ENCODE measurements at places on chromosomes 2 and 18.

DNA sequence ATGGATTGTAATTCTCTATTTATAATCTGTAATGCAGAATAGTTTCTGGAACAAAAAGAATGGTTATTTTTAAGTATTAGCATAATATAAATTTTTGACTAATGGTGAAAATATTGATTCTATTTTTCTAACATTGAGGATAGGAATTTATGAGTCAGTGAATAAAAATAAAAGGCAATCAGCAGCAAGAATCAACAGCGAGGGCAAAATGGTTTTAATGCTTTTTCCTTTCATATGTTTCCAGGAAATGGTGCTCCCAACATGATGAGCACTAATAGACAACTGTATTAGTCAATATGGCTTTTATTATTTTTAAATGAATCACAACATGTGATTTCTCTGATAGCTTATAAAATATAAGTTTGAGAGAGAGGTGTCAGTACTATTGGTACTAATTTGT lies 90.7 kb upstream of the TFPI start:
- no peak for DNase-seq

GRCh38 chr2:63767307-63767706 lies 74.4 kb upstream of the UGP2 start:
- no peak for DNase-seq

GRCh38 chr2:188091220-188091619 lies 200.5 kb upstream of the GULP1 start:
- no peak for DNase-seq

DNA sequence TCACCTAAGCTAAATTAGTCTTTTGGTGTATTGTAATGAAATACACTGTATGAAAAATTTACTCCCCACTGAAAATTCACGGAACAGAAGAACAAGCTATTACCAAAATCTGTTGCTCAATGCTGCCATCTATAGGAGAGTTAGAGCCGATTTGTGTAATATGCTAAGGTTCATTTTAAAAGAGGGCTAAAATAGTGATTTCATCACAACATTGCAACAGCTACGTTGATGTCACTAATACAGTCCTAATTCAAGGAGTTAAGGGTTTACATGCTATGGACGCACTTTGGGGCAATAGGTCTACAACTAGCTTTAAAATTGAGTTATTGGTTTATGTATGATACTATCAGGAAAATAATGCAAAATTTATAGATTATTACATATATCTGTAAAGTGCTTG lies 3.0 kb upstream of the IRS1 start:
- no peak for DNase-seq

GRCh38 chr2:37412231-37412630 lies 67.8 kb downstream of the QPCT start:
- DNase-seq = no peak

DNA sequence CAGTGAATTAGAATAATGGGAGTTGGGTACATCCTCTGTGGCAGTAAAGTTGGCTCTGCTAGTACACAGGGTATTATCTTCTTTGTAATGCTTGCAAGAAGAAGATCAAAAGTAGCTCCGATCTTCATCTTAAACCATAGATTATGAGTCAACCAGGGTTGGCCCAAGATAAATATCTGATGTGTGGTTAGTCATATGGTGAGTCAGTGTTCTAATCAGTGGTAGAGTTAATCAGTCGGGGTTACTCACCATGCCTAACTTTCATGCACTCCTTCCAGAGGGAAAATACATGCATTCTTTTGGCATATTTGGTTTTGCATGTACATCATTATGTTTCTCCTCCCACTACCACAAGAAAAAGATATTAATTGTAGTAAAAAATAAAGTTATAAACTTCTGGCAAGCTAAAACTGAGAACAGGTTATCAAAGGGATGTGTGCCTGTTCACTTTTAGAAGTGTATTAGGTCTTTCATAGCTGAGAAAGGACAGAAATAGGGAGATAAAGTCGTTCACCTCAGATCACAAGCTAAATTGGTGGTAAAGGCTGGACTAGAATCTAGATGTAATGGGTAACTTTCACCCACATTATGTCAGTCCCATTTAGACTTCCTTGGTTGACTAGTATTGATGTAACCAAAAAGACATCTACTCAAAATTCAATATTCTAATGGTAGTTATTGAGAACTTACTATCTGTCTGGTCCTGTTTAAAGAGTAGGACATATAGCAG lies 684.4 kb downstream of the IRS1 start:
- no peak for DNase-seq

GRCh38 chr18:46293742-46294181 lies 189.6 kb downstream of the HAUS1 start:
- no peak for DNase-seq

DNA sequence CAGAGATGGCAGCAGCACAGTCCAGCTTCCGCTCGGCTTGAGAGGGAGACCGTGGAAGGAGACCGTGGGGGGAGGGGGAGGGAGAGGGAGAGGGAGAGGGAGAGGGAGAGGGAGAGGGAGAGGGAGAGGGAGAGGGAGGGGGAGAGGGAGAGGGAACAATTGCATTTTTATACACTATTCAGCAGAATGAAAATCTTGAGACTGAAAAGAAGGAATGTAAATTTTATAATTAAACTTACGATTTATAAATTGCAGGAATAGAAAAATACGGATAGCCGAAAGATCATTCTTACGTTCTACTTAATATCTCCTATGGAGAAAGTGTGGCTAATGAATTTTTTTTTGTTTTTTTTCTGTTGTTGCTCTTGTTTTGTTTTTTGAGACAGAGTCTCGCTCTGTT lies 12.5 kb upstream of the COLEC12 start:
- DNase-seq = no peak

GRCh38 chr2:10720947-10721395 lies 459 bp upstream of the ATP6V1C2 start:
- DNase-seq = no peak

DNA sequence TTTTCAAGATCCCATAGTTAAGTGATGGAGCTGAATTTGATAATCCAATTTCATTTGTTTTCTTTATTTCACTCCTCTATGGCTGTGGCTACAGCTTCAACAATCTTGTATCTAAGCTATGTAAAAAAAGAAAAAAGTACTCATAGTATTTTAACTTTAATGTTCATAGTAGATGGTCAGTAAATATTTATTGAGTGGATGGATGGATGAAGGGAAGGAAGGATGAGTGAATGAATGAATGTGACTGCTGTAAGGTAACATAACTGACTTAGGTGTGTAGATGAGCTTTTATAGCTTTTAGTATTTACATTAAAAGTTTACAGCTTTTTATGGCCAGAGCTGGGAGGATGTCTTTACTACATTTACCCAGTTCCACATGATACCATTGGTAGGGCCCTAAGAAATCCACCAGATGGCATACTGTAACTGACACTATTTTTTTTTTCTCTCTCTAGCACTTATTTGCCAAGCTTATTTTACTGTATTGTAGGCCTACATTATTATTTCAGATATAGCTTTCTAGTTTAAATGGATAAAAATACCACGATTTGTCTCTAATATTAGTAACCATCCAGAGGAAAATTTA lies 13.4 kb upstream of the HRH4 start:
- no peak for DNase-seq

DNA sequence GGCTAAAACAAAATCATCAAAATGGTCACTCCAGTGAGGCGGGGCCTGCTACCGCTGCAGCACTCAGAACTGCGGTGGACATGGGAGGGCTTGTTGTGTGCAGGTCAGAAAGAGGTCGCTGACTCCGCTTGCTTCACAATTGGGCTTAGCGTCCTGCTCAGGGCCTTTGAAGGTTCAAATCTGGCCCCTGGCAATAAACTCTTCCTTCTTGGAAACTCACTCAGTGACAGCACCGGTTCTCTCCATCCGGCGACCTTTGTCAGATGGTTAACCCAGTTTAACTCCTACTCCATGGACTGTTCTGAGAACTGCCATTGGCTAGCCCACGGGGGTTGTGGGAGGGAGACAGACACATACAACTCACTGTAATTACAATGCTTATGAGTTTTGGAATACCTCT lies 29.0 kb upstream of the LAPTM4A start:
- no peak for DNase-seq

DNA sequence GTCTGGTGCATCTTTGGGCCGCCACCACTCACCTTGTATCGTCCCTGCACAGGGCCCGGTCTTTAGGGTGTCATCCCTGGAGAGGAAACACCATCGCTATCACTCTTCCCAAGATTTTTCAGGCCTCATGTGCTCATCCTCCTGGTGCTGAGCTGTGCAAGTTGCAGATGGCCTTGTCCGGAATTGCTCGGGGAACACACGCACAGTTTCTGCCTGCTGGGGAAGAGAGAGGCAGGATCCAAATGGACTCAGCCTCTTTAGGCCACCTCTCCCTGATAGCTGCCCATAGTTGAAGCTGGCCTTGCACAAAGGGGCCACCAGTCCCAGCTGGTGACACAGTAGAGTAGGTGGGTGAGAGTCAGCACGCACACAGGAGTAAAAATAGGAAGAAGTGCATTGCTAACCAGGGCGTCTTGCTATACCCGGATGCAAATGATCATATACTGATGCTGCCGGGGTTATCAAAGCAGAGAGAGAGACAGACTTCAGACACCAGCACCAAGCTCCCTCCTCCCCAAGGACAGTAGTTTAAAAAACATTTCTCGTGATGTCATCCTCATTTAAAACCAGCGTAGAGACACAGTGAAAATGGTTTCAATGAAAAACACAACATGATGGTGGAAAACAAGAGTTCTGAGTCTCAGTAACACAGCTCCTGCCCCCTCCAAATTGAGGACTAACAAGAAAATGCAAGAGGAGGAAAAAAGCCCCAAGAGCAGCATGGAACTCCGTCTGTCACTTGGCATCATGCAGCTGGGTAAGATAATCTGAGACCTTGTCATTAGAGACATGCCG lies 147.5 kb upstream of the NCK2 start:
- no peak for DNase-seq

- no peak for DNase-seq
Observed at GRCh38 chr2:176133389-176133788, 3.9 kb downstream of the HOXD8 start.

- DNase-seq = no peak
Observed at GRCh38 chr2:215697003-215697402, 261.1 kb upstream of the FN1 start.

DNA sequence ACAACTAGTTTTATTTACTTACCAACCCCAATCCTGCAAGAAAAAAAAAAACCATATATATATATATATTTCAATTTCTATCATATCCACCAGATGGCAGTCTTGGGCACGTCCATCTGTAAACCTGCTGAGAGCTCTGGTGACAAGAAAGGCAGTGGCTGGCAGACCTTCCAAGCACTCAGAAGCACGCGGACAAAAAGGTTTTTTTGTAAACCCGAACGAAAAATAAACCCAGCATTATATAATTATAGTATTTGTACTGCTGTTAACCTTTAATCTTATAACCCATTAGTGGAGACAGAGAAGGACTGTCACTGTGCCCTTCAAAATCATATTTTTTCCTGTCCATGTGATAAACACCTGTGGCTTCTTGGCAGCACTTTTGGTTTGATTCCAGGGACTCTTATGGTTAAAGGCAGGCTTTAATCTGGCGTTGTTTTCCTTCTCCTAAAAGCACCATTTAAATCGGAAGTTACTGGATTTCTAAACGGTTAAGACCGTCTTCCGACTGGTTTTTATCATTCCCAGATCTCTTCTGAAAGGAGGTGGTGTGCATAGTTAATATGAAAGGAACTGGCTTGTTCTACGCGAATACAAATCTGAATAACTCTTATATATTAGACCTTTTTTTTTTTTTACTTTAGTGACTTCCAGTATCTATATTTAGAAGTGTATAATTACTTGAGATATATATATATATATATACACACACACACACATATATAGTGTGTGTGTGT lies 31.0 kb upstream of the SLC3A1 start:
- DNase-seq = peak; percentile 30

DNA sequence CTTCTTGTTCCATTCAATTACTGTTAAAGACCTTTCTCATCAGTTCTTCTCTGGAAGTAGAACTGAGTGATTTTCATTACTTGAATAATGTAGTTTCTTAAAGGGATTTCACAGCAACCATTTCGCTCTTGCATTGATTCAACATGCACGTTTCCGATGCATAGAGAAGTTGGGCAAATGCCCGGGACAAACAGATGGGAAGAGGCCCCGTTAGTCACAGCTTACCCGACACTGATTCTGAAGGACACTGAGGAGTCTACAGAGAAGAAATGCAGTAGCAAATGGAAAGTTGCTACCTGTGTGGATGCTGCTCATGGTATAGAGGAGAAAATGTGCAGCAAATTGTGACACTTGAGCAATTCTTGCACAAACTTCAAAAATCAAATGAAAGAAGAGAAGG lies 32.3 kb upstream of the GCG start:
- DNase-seq = no peak

DNA sequence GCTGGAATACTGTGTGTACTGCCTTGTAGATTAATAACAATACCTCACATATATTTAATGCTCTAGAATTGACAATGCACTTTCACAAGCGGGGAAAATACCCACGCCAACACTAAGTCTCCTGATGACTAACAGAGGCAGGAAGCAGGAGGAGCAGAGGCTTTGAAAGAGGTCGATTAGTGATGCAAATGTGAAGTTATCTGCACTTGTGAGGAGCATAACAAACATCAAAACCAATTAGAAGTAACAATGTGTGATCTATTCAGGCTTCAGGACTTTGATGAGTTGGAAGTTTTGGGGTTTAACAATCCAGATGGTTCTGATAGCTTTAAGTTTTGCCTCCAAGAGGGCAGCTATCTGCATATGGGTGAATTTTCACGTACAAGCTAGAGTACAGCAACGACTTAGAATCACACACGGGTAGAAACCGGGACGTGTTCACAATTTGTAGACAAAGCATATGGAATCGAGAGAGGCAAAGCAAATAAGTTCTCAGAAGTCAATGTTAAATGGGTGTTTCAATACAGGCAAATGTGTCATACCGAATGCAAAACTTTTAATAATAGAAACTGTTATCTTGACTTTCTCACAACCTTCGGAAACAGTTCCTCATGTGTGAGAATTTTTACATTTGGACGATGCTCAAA lies 114.5 kb downstream of the METTL8 start:
- no peak for DNase-seq

DNA sequence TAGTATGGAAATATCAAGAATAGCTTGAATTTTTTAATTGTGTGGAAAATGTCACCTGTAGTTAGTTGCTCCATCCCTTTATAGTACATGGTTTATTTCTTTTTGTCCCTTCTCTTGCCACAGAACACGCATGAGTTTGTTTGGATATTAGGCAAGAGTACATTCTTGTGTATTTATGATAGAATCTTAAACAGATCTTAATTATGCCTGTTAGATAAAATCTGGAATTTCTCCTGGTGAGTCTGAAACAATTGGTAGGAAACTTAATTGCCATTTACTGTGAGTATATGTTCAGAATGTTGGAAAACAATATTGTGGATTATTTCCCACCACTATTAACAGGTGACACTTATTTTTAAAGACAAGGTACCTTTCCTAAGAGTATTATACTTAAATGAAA lies 30.2 kb upstream of the CABYR start:
- no peak for DNase-seq

Data from GM19239 (cell line).